ENCODE measurements at places on chromosomes 3 and 15.

DNA sequence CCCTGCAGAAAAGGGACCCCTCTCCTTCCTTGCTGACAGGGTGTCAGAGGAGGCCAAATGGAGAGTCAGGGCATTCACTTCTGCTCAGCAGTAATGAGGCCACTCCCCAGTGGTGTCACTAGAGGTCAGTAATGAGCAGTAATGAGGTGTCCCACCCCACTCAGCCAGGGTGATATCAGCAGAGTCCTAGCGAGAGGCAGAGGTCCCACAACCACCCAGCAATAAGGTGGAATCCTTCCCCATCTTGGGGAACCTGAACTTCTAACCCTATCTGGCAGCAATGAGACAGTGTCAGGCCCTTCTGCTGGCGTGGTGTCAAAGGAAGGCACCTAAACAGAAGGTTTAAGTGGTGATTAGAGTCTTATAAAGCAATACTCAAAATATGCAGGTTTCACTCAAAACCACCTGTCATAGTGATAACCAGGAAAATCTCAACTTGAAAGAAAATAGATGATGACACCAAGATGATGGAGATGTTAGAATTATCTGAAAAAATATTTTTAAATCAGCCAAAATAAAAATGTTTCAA is 12.9 kb downstream of the OCA2 start:
- no peak for DNase-seq

DNA sequence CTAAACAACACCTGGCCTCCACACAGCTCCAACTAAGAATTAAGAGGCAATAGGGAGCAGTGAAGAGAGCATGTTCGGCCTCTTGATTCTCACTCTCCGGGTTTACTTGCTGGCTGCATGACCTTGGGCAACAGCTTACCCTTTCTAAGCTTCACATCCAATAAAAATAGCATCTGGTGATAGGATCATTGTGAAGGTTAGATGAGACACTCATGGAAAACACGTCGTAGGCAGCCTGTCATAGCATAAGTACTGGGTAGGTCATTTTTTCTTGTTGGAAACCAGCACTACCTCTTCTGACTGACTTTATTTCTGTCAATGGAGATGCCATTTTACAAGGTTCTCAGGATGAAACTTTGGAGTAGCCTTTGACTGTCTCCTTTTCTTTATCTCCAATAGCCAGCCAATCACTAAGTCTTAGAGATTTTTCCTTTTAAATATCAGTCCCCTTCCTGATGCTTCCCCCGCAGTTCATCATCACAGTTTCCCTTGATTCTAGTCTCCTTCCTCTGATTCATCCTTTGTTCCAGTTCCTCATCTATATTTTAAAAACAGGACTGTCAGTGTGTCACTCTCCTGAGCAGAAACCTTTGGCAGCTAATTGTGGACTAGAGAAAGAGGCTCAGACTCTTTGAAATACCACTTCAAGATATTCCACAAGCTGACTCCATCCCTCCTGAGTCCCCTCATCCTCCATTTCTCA is 271.5 kb downstream of the SLC9A9 start:
- no peak for DNase-seq

GRCh38 chr3:150680562-150680961 is 23.2 kb downstream of the ERICH6 start:
- no peak for DNase-seq

DNA sequence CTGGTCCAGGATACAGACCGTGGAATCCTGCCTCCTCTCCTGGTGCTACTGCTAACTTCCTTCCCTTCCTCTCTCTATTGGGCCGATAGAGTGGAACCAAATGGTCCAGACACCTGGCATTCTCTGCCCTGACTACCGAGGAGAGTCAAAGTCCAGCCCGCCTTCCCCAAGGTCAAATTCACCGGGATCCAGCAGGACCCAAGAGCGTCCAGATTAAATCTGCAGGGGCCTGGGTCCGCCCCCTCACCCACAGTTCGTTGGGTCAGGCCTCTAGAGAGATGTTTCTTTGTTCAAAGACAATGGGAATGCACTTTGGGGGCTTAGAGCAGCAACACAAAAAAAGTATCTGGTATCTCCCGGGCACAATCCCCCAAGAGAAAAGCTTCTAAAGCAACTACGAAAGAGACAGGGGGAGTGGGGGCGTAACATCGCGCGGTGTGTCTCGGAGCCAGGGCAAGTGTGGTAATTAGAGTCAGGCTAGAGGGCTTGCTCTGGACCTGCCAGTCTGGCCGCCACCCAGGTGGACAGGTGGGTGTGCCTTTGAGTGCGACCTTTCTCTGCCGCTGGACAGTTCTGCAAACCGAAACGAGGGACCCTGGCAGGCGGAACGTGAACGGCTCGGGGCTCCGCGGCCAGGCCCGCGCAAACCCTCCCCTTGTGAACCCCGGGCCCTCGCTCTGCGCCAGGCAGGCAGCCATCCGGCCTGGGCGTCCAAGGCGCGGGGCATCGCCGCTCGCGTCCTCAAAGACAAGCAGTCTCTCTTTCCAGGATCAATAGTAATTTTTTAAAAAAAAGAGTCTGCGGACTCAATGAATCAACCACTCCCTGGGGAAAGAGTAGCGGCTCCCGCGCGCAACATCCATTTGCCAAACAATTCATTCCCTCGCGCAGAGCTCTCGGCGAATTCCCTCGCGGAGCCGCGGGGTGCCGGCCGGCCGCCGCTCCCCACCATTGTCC is 806 bp downstream of the KLHL25 start:
- no peak for DNase-seq

- DNase-seq, result peak; percentile 25
Observed at GRCh38 chr3:10950476-10951294, 41.9 kb upstream of the SLC6A1 start.

All from NCI-H2029 (cell line).